ENCODE measurements at places on chromosomes 7 and 10.
A peak's percentile ranks its signal among the peaks of the same experiment; 100 is the strongest.

DNA sequence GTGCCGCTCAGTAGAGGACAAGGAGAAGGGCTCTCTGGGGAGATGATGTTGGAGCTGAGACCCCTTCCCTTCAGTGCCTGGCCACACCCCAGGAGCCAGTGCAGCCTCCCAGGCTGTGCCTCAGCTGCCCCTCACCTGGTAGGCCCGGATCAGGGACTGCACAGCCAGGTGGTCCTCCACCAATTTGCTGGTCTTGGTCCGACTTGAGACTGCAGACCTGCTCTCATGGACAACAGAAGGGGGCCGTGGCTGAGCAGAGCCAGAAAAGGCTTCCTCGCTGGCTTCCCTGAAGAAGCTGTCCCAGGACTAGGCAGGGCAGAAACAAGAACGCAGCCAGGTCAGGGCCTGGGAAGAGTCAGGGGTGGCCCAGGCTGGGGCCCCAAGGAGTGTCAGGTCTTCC lies 5.5 kb downstream of the OGDHL start:
- DNase-seq, result no peak

DNA sequence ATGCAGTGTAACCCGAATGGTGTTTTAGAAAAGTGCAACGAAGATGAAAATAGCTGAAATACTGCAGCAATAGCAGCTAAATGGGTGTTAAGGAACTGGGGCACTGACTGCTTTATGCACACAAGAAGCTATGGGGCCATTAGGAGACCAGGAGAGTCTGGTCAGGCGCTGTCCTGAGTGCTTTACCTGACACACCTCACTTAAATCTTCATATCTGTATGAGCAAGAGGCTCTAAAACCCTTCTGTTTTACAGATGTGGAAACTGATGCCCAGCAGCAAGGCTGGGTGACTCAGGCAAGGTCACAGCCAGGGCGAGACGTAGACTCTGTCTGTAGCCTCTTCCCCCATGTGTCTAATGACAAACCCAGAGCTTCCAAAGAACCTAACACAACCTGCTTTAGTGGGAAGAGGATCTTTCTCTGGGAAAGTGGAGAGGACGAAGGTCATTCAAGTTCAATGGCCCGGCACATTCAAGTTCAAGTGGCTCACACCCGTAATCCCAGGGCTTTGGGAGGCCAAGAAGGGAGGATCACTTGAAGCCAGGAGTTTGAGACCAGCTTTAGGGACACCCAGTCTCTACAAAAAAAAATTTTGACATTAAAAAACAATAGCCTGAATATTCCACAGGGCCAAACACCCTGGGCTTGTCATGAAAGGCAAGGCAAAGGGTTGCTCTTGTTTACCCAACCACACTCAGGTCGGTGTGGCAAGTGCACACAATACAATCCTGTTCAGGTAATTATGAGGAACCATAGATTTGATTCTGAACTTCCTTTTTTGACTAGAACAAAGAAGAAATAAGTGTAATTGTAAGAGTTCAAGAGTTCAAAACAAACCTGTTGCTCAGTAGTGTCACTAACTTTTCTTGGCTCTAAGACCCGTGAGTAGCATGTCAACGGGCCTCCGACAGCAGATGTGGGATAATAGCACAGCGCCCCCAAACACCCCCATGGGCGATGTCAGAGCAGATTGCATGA lies 53.7 kb upstream of the KLF6 start:
- DNase-seq, result no peak

DNA sequence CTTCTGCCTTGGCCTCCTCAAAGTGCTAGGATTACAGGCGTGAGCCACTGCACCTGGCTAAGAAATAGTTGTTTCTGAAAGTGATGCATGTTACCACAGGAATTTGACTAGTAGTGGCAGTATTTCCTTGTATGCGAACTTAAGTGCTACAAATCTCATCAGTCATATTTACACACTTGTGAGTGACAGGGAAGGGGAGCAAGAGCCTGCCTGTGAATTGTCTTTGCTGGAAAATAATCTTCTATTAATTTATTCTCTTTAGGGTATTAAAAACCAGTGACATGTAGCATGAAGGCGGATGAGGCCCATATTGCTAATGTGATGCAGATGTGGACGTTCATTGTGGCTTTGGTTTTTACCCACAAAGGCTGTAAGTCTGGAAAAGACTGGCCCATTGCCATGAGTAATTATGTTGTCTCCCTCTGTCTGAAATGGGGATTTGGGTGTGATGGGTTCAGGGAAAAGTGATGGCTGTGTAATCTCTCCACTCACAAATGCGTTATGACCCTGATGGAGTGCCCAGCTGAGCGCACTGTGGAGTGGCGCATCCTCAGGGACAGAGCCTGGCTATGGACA lies 97.6 kb downstream of the CCNY start:
- peak; percentile 71 for DNase-seq

DNA sequence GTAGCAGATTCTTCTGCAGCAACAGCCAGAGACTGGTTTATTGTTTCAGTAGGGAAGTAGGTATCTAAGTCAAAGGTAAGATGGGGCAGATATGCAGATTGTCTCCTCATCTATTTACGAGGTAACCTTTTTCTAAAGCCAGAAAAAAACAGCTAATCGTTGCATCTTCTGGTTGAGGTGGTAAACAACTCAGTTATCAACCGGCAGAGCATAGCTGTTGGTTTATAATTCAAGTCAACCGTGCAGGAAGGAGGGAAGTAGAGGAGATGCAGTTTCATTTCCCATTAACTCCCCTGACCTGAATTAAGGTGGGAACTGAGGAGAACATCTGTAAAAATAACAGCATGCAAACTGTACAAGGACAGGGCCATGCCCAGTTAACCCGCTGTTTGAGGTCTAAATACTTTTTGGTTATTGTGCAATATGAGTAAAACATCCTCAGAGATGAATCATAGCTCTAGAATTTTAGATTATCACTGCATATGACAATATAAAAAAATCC lies 156.5 kb upstream of the ITGB1 start:
- DNase-seq, result peak; percentile 56

DNA sequence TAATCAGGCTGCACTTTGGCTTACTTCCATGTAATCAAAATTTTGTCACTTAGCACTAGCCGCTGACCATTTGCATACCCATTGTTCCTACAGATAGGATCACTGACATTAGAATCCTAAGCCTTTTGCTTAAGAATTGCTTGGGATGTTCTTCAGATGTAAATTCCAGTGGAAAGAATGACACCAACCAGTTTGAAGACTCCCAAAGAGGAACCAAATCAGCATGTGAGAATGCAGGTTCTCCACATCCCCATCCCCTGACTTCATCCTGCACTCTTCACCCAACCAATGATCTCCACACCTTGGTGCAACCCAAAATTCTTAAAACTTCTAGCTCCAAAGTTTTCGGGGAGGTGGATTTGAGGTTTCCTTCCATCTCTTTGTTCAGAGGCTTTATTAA lies 345.6 kb downstream of the GPAM start:
- no peak for DNase-seq

GRCh38 chr10:69554611-69555010 lies 18.6 kb downstream of the NEUROG3 start:
- DNase-seq, result no peak

GRCh38 chr7:117124591-117125220 lies 171.4 kb downstream of the ST7 start:
- DNase-seq, result peak; percentile 80

DNA sequence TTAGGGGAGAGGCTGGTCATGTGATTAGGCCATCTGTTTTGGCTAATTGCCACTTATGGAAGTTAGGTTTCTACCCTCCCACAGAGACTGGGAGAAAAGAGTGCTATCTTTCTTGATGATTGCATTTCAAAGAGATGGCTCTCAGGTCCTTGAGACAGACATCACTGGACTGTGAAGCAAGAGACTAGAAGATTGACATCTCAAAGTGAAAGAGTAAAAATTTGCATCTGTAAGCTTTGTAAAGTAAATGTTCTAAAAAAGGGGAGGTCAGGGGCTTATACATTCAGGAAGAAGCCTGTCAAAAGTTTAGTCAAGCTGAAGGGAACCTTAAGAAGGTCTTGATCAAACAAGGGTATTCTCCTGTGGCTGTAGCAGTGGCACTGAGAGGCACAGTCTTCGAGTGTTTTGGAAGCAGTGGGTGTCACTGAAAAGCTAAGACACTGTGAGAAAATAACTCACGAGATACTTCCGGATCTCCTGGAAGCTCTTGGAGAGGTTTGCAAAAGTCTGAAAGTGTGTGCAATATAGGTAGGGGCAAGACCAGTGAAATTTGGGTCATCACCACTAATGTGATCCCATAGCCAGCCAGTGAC lies 342.1 kb downstream of the PHF14 start:
- DNase-seq, result no peak

DNA sequence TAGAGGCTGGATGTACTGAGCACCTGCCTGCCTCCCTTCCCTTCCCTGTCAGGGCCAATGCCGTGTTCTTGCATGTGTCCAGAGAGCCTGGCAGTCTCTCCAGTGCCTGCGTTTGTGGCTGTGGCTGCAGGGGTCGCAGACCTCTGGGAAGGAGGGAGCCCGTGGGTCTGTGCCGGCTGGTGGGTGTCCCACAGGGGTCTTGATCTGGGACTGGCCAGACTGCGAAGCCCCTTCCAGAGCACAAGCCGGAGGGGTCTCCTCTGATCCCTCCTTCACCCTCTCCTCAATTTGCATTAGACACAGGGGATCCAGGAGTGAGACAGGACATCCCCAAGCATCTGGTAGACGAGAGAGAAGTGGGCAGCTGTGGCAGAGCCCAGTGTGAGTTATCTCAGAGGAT lies 199.2 kb downstream of the ADARB2 start:
- no peak for DNase-seq

GRCh38 chr7:92598310-92598981 lies 8.3 kb upstream of the FAM133B start:
- DNase-seq, result no peak

DNA sequence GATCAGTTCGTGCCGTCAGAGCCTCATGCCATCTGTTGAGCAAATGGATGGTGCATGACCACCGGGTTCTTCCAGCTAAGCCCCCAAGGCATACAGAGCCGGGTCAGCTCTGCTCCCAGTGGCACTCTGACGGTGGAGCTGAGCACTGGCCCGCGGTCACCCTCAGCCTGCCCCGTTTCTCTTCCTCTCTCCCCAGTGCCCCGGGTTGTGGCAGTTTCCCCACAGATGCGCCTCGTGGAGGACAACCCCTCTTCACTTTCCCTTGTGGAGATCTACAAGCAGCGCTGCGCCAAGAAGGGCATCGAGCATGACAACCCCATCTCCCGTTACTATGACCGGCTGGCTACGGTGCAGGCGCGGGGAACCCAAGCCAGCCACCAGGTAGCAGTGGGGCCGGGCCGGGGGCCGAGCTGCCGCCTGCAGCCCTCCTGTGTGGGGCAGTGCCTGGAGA lies 129.9 kb downstream of the TRRAP start:
- DNase-seq, result no peak

GRCh38 chr7:31953432-31953831 lies 116.8 kb downstream of the PDE1C start:
- no peak for DNase-seq

GRCh38 chr7:36079446-36080025 lies 73.5 kb upstream of the EEPD1 start:
- no peak for DNase-seq

GRCh38 chr7:84117304-84117703 lies 77.3 kb downstream of the SEMA3A start:
- no peak for DNase-seq

DNA sequence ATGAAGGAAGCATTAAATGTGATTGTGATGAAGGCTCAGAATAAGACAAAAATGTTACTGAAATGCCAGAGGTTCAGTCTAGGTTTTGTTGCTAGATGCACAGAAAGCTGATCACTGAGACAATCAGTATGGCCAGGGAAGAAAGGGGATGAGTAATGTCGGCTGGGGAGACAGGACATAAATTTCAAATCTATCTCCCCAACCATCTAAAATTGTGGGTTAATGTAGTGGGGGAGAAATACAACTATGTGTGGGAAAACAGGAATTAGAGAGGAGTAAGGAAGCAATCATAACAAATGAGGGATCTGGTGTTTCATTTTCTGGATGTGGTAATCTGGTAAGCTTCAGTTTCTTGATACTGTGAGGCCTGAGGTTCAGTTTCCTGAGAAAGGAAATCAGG lies 1111.0 kb downstream of the XPNPEP1 start:
- no peak for DNase-seq

DNA sequence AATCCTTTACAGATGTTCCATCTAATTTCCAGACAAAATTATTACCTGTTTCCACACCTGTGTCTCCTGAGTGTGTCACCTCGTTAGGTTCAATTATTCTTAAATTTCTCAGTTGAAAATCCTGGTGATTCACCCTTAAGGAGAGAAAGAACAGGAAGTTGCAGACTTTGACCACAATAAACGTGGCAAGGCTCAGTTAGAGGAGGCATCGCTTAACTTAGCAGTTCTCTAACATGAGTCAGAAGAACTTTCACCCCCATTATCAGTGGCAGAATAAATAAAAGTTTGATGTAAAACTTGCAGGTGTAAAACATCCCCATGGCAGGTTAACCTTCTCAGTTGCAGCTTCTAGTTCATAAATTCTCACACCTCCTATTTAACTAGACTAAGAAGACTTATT lies 8.3 kb downstream of the XPNPEP1 start:
- peak; percentile 95 for DNase-seq

DNA sequence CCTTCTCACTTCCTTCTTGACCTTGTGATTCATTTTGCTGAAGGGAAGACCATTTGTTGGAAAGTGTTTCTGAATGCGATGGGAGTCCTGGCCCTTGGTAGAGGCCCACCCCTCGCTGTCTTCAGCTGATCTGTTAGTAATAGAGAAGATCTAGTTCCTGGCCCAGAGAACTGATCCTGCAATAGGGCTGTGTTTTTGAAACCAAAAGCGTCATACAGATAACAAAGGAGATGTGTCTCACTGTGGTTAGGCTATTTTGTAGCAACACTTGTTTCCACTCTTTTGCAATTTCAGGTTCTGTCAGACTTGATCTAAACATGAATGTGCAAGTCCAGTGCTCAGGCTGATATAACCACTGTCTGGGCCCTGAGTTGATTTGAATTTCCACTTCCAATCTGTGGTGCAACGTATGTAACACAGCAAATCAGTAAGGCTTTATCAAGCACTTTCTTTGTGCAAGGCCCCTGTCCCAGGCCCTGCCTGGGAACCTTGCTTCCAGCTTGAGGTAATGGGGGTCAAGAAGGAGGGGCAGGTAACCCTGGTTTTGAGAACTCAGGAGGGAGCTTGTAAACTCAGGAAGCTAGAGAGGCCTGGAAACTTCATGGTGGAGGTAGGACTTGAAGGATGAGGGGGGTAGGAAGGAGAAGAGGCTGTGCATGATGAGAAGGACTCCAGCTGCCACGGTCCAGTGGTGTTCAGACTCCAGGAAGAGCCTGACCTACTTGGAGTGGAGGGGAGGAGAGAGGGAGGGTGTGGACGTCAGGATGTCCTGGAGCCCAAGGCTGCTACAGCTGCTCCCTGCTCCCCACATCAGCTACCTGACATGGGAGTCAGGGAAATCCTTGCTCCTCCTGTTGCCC lies 42.2 kb upstream of the SRGN start:
- DNase-seq, result peak; percentile 97

DNA sequence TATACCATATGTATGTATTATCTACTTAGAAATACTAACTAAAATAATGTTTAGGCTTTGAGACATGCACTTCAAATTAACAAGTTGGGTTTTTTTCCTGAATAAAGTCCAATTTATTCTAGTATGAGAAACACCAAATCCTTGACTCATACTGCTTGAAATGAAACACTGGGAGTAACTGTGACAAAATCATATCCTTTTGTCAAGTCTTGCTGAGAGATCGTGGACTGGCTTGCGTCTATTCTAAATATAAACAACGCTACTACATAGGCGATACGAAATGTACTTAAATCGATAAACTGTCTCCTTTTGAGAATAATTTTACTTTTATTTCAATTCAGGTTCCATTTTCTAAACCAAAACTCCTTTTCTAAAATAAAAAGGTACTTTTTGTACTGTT lies 16.3 kb downstream of the SMURF1 start:
- no peak for DNase-seq

Data from epithelial cell of esophagus (primary cell).